ENCODE measurements at places on chromosomes 6 and 20.

DNA sequence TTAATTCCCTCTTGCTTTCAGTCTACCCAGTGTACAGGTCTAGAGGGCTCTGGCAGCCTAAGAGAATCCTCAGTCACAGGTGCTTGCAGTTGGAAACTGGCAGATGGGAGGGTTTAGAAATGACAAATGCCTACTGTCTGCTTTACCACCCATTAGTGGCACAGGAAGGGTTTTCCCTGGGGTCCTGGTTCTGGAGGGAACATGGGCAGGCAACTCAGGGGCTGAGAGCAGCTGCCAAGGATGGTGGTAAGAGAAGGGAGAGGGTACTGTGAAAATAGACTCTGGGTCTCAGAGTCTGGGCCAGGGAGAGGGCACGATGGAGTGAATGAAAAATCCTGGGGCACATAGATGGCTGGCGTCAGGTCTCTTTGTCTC lies 103.5 kb downstream of the TCP11 start:
- H3K4me3 ChIP-seq, result no peak overlapping the region
- no peaks in the 10 kb centered on the region for H3K36me3 ChIP-seq
- no peak for DNase-seq
- no peaks in the 10 kb centered on the region for H3K27me3 ChIP-seq
- no peak overlapping the region for H3K27ac ChIP-seq

- H3K4me1 ChIP-seq, result peaks cover 3% of the 10 kb centered on the region
- H3K4me3 ChIP-seq, result no peak overlapping the region
- no peaks in the 10 kb centered on the region for H3K36me3 ChIP-seq
- no peak for DNase-seq
Observed at GRCh38 chr6:134034478-134034877, 17.9 kb downstream of the SLC2A12 start.

- no peak overlapping the region for H3K4me3 ChIP-seq
- no peaks in the 10 kb centered on the region for H3K4me1 ChIP-seq
- DNase-seq, result no peak
- no peak overlapping the region for H3K27ac ChIP-seq
- no peaks in the 10 kb centered on the region for H3K36me3 ChIP-seq
Observed at GRCh38 chr20:9032758-9033157, 36.1 kb upstream of the PLCB4 start.

DNA sequence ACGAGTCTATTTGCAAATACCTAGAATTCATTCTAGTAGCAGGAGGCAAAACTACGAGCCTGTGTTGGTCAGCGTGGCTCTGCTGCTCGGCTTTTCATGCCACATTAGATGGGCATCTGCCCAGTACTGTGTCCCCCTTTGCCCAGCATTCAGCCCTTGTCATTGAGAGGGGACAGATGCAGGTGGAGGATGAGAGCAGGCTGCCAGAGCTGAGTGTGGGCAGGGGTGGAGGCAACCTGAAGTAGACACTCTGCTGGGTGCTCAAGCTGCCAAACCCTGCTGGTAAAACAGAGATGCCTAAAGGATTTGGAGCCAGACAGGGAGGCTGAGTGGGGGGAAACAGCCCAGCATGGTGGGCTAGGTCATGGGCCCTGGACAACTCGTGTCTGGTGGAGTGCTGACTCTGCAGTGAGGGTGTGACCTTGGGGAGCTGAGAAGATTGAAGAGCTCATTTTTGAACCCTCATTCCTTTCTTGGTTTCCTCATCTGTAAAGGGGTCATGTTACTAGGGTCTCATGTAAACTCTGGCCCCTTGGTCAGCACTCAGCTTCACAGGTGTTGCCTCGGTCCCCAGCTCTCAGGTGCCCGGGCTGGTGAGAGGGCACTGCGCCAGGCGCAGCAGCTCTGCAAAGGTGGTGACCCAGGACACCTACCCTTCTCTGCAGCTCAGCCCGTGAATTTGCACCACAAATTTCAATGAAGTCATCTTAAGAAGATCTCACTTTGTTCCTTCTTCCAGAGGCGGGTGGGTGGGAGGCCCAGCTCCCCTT lies 64.2 kb upstream of the BHLHE23 start:
- peak; percentile 27 for DNase-seq
- no peak overlapping the region for H3K27ac ChIP-seq
- peaks cover 88% of the 10 kb centered on the region for H3K27me3 ChIP-seq
- no peak overlapping the region for H3K4me3 ChIP-seq
- no peaks in the 10 kb centered on the region for H3K36me3 ChIP-seq

- no peaks in the 10 kb centered on the region for H3K27me3 ChIP-seq
- H3K4me1 ChIP-seq, result no peaks in the 10 kb centered on the region
- no peak overlapping the region for H3K27ac ChIP-seq
- H3K36me3 ChIP-seq, result no peaks in the 10 kb centered on the region
- H3K4me3 ChIP-seq, result no peak overlapping the region
- DNase-seq, result no peak
Observed at GRCh38 chr6:130407032-130407431, 41.2 kb downstream of the TMEM200A start.

DNA sequence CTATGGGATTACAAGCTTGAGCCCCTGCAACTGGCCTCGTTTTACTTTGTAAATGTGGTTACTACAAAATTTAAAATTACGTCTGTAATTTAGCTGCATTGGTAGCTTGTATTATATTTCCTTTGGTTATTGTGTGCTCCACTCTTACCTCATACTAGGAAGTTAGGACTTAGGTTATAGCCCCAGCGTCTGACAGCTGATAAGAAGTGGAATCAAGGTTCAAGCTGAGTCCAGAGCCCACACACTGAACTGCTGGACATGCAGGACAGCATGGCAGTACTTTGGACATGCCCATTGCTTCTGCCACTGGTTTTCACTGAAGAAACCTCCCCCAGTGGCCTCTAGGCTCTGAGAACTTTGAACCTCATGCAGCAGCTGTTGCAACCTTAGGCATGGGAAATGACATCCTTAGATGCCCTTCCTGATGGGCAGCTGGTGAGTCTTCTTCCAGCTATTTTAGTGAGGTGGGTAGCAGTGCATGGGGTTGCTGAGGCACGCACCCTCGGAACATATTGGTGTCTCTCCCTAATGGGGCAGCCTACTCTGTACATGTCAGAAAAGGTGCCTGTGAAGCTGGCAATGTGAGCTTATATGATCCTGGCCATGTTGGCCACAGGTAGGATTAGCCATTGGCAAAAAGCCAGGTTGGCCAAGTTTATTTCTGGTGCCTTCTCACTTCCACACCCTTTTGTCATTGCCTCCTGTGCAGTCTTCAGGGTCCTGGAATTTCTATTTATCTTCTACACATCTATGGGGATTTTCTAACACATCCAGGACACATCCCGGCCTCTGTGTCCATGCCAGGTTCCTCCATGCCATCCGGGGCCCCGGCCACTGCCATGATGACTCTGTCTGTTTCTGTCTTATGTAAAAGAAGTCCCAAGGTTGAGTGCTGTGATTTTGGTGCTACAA lies 85.3 kb downstream of the CDS2 start:
- no peaks in the 10 kb centered on the region for H3K27me3 ChIP-seq
- H3K4me1 ChIP-seq, result peaks cover 8% of the 10 kb centered on the region
- no peak overlapping the region for H3K27ac ChIP-seq
- no peak for DNase-seq
- H3K36me3 ChIP-seq, result peaks cover 7% of the 10 kb centered on the region
- no peak overlapping the region for H3K4me3 ChIP-seq

DNA sequence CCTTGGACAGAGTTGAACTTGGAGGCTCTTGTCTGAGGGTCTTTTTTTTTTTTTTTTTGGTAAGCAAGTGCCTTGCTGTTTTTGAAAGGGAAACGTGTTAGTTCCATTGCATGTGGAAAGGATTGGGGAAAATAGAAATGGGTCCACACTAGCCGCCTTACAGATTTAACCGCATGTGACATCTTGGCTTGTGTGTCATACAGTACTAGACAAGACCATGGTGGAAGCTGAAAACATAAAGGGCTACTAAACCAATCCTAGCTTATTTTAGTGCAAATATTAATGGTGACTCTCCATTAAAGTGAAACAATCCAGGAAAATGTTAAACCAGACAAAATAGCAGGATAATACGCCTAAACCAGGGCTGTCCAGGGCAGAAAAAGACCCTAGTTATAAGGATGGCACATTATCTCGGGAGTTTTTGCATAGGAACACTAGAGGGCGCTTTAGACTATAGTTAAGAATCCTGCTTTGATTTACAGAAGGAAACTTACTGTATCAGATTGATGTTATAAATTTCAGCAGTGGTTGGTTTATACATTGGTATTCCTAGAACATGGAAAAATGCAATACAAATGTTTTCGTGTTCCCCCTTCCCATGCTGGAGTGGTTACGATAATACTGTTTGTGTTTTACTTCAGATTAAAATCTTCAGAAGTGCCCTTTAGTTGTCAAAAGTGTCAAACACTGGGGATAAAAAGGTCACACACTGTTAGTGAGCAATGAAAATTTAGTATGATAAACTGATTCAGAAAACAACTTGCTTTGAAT lies 59.8 kb upstream of the DEK start:
- no peak overlapping the region for H3K27ac ChIP-seq
- H3K4me3 ChIP-seq, result no peak overlapping the region
- peaks cover 30% of the 10 kb centered on the region for H3K4me1 ChIP-seq
- no peaks in the 10 kb centered on the region for H3K36me3 ChIP-seq
- no peaks in the 10 kb centered on the region for H3K27me3 ChIP-seq

DNA sequence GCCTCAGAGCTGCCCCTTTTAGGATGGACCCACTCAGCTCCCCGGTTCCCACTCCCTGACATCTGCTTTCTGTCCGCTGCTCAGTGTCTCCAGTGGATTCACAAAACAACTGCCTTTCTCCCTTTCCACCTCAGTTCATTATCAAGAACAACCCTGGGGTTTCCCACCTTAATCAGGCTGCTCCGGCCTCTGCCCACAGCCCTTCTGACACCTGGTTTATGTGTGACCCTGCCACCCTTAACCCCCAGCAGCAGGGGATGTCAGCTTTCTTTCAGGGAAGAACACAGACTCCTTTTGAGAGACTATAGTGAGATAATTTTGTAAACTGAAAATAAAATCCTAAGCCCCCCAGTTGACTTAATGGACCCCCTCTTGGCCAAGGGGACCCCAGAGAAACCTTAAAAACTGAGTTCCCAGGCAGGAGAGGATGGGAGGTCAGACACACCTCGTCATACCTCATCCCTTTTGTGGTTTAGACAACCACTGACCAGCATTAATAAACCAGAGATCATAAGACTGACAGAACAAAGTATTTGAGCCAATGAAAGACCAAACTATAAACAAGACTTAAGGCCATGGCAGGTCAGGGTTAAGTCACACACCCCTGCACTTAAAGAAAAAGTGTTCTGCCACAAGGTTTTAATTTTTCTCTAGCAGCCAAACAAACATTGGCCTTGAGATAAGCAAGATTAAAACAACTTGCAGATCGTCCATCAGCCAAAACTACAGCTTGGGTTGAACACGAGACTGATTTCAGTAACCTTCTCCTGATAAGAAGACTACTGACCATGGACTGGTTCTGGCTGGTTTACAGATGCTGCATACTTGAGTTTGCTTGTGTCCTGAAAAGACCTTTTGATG lies 42.4 kb upstream of the DDR1 start:
- no peak for DNase-seq
- H3K4me1 ChIP-seq, result peaks cover 29% of the 10 kb centered on the region
- H3K27me3 ChIP-seq, result no peaks in the 10 kb centered on the region
- no peak overlapping the region for H3K4me3 ChIP-seq

DNA sequence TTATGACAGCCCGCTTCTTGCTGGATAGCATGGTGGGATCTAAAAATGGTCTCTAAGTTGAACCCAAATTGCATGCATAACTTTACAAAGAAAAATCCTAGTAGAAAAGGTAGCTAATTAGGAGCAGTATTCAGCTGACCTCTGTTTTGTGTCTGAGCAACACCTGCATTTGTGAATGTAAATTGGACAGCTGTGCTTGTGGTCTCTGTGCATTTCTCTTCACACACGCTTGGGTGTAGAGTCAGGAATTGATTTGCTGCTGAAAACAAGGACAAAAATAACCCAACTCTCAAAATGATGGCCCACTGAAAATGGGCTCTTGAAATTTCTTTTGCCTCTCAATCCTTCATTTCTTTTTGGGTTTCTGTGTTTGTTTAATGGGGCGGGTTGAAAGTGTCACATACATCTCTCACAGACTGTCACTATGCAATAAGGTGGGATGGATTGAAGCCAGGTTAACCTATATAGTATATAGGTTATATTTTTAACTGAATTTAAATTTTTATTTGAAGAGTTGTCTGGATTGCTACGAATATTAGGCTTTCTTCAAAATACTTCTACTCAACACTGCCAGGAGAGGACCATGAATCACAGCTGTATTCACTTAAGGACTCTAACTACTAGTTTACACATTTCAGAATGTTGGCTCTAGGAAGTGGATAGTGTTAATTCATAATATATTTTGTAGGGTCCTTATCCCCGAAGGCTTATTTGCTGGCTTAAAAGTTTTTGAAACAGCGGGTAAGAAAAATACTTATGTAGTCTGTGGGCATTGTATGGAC lies 46.5 kb downstream of the SOBP start:
- H3K27ac ChIP-seq, result no peak overlapping the region
- no peak overlapping the region for H3K4me3 ChIP-seq
- no peak for DNase-seq

DNA sequence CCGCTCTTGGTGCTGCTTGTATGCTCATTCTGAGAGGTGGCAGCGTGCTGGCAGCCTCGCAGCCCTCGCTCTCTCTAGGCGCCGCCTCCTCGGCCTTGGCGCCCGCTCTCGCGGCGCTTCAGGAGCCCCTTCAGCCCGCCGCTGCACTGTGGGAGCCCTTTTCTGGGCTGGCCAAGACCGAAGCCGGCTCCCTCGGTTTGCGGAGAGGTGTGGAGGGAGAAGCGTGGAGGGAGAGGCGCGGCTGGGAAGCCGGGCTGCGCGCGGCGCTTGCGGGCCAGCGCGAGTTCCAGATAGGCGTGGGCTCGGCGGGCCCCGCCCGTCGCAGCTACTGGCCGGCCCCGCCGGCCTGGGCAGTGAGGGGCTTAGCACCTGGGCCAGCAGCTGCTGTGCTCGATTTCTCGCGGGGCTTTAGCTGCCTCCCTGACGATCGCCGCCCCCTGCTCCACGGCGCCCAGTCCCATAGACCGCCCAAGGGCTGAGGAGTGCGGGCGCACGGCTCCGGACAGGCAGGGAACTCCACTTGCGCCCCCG lies 19.5 kb upstream of the FAM8A1 start:
- DNase-seq, result no peak
- no peak overlapping the region for H3K27ac ChIP-seq
- no peaks in the 10 kb centered on the region for H3K27me3 ChIP-seq
- H3K4me3 ChIP-seq, result peak overlapping the region; percentile 57

DNA sequence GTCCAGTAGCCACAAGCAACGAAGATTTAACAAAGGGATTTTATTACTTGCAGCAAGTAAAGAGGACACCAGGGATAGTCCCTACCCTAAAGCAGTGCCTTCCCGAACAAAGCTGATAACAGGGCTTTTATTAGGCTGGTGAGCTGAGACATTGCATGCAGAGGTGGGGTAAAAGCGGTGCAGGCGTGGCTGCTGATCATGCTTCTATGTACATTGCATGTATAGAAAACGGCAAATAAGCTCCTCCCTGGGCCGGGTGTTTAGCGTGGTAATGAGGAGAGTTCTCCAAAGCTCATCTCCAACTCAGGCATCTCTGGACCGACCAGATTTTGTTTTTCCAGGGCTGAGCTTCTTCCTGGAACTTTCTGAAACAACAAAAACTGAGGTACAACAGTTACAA lies 83.5 kb upstream of the CDH4 start:
- no peaks in the 10 kb centered on the region for H3K4me1 ChIP-seq
- peaks cover 11% of the 10 kb centered on the region for H3K27me3 ChIP-seq
- H3K27ac ChIP-seq, result no peak overlapping the region
- no peaks in the 10 kb centered on the region for H3K36me3 ChIP-seq
- DNase-seq, result no peak

Data from suprapubic skin (tissue), 4 donors.